Glutamatergic neuron (in vitro differentiated cells): ENCODE measurements at places on chromosomes 7 and 10.

GRCh38 chr10:122189185-122189584, 81.9 kb upstream of the BTBD16 start:
- no peak for DNase-seq

DNA sequence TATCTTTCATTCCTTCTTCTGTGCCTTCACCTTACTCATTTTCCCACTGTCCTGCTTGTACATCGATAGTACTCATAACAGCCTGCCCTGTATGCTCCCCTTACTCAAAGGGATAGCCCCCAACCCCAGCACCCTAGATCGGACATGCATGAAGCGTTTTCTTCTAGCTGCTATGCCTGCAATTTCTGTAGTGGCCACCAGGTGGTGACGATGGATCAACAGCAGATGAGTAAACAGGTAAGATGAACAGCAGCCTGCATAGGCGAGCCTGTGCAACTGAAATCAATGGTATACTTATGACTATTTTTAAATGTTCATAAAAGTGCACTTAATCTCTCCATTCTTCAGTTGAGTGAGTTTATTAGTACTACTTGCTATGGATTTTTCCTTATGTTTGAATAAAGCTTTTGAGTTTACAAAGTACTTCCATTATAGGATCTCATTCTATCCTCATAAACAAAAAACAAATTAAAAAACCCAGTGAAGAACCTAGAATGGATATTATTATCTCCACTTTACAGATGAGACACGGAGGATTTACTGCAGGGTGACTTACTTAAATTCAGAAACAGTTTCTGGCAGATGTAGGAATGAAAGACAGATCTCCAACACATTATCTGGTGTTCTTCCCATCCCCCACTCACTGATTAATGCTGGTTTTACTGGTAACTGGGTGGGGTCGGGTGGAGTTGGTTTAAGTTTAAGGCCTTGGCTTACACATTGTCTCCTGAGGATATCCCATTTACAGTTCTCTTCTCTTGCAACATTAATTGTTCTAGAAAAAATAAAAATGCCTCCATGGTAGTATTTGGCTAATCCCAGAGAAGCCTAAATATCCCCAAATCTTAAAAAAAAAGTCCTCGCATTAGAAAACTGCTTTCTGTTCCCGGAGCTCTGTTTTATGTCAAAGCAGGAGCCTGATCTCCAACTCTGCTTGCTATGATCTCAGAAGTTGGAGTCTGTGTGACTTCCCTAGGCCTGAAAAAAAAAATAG, 222.1 kb downstream of the GLI3 start:
- peak; percentile 73 for DNase-seq

DNA sequence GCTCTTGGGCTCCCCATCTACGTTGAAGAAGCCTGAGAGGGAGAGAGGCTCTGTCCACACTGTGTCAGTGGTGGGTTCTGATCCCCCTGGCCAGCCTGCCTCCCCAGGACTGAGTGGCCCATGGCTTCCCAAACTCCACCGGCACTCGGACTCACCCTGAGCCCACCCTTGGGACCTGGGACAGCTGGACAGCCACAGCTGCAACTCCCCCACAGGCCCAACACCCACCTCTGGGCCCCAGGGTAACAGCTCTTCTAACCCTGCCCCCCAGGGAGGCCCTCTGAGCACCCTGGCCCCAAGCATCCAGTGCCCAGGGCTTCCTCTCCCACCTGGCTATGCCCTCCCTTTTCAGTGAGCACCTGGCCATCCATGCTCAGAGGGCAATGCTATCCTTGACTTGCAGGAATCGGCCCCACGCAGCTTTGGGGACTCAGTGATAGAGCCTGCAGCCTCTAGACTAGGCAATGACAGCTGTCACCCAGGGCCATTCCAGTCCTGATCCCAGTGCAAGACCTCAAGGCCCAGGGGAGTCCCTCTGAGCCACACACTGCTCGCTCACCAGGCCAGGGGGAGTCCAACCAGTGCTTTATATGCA, 17.9 kb downstream of the OGDHL start:
- DNase-seq = no peak

- peak; percentile 39 for DNase-seq
These were observed 77.3 kb downstream of the CDC14C start for GRCh38 chr7:49001610-49002033.

DNA sequence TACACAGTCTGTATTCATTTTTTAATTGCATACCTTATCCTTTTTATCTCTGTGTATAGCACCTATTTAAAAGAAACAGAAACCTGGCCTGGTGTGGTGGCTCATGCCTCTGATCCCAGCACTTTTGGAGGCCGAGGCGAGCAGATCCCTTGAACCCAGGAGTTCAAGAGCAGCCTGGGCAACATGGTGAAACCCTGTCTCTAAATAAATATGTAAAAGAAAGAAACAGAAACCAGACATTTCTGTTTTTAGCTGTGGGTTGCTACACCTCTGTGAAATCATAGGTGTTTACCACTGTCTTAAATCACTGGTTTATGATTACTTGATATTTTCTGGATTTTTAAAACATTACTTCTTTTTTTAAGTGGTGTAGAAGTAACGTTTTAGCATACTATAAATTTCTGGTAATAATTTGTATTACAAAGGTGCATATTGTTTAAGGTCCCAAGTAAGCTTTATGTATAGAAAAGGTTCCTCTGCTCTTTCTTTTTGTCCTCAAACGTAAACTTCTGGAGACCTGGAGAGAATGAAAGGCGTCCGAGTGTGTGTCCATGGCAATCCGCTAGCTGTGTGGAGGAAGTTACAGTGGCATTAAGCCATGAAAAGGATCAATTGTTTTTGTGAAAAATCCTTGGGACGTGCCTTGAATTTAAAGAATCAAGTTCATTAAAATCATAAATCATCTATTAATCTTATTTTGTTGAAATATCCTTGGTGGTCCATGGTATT, 41.1 kb downstream of the PTPRZ1 start:
- no peak for DNase-seq

- no peak for DNase-seq
These were observed 44.9 kb downstream of the BEND7 start for GRCh38 chr10:13483951-13484350.

- no peak for DNase-seq
These were observed 124.2 kb upstream of the PCGF5 start for GRCh38 chr10:91096274-91096673.

DNA sequence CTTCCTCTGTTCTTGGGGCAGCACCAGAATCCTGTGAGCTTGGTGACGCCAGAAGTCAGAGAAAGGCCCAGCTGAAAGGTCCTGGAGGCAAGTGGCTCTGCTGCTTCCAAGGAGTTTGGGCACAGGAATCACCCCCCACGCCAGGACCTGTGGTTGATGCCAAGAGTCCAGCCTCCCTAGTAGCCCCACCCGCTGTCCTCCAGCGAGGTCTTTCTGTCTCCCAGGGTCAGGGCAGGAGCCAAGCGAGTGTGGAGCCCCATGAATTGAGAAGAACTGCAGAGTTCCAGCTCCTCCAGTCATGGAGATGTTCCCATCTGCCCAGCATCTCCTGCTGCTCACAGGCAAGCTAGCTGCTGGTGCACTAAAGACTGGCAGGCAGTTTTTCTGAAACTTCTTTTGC, 631.7 kb upstream of the MGMT start:
- DNase-seq = no peak

- DNase-seq = no peak
These were observed 33.9 kb downstream of the CACUL1 start for GRCh38 chr10:118720685-118721538.

DNA sequence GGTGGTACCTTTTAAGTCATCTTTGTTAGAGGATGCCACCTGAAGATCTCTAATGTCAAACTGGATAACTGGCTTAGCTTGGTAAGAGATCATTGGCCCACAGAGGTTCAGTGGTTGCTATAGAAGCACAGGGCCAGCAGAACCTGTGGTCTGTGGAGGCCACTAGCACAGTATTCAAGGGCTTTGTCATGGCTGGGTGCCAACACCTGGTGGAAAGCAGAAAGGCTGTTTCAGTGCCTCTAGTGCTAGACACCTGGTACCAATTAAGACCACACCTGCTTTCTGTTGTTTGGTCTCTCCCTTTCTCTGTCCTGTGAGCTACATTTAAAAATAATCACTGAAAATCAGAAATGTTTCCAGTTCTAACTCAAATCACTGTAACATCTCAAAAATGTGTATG, 10.0 kb upstream of the PCGF5 start:
- DNase-seq = no peak

GRCh38 chr7:2068693-2069471, 163.9 kb downstream of the MAD1L1 start:
- no peak for DNase-seq

- no peak for DNase-seq
These were observed 131.5 kb upstream of the ACBD5 start for GRCh38 chr10:27372095-27372494.

DNA sequence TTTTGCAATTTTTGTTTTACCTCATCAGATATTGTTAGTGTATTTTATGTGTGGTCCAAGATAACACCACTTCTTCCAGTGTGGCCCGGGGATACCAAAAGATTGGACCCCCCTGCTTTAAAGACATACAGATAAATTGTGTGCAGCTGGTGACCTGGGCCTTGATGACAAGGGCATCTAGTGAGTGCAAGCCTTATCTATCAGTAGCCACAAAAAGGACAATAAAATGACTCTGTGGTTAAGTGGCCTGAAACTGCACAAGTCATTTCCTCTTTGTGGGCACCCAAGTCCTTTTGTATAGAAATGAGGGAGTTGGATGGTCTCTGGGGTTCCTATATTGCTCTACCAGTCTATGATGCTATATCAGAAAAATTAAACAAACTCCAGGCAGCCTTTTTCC, 98.1 kb downstream of the PARD3 start:
- no peak for DNase-seq

DNA sequence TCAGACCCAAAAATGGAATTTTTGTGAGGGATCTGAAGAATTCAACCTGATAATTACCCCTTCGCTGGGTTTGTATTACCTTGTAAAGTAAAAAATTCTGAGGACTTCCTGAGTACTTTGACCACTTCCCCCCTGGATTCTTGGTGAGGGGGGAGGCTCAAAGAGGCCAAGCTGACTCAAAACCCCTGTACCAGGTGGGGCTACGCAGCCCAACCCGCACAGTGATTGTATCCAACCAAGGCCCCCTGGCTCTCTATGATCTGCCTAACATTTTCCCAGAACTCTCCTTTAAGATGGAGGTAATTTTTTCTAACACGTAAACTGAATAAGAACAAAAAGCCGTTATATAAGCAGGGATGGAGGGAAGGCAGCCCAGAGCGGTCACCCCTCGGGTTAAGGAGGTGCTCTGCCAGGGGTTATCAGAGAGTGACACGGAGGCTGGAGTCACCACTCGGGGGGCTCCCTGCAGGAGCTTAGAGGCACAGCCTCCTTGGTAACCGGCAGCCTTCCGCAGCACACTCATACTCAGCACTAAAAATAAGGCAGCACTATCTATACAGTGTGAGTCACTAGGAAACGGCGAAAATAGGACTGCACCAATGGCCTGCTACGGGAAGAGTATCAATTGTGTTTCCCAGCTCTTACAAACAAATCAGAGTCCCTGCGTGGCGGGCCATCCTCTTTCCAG, 255.4 kb downstream of the ELMO1 start:
- DNase-seq = no peak

DNA sequence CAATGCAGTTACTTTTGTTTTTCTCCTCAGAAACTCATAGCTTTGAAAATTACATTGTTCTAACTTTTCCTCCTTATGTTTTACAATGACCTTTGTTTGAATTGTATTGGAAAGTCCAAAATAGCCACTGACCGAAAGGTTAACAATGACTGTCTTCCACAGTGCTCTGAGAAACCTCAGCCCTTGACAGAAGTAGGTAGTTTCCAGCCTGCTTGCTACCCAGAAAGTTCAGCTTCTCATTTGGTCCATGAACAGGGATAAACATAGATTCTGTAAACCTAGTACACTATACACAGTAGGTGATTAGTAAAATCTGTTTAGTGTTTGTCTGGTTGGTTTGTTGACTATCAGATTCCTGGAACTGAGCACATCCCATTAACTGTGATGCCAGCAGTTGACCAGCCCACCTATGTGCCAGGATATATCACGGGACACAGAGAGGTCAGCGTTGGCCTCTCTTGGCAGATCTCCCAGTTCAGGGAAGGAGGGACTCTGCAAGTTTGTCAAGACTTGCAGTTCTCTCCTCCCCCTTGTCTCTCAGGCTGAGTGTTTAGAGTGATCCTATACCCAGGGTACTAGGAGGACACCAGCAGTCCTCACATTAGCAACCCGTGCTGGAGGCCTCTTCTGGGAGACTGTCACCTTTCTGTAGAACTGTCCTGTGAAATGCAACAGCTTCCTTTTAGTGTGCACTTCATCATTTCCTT, 297.6 kb downstream of the ARHGAP12 start:
- DNase-seq = no peak

- no peak for DNase-seq
These were observed 167.1 kb upstream of the ADO start for GRCh38 chr10:62637249-62638061.

DNA sequence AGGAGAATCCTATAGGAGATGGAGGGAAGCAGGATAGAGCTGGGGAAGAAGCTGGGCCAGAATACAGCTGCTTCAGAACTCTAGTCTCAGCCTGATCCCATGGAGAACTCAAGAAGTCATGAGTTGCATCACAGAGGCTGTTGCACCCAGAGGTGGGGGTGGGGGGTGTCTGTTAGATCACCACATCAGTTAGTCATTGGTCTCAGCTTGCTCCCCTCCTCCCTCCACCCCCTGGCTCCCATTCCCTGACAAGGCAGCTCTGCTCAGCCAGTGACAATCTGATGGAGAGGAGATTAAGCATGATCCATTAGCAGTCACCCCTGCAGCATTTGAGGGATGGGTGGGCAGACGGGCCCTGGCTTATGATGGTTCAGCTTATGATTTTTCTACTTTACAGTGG, 58.4 kb upstream of the FGL2 start:
- no peak for DNase-seq

DNA sequence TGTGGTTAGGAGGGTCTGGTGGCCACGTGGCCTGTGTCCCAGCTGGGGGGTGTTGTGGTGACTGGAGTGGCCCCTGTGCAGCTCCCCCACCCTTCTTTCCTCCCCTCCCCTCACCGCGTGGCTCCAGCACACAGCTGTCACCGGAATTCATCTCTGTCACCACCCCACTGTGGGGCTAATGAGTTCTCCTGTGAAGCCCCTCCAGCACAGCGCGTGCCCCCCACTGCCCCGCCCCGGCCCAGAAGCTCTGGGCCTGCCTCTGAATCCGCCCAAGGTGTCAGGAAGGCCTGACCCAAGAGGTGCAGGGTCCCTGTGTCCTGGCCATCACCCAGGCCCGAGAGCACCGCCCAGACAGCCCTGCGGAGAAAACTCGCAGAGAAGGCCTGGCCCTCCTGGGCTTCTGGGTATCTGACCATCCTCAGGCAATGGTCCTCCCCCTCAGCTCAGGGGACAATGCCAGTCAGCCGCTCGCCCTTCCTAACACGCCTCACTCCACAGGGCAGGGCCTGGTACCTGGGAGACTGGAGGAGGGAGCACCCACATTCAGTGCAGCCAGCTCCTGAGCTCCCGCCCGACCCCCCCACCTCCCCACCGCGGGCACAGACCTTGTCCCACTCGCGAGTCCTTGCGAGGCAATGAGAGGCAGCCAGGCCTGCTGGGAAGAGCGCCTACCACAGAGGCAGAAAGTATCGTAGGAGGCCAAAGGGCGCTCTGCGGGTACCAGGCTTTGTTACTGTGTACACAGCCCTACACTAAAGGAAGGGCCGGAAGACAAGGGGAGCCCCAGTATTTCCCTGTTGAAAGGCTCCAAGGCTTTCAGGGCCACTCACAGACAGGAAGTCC, 38.2 kb downstream of the GBX1 start:
- DNase-seq = no peak
